ENCODE measurements at places on chromosomes 3 and 15.

DNA sequence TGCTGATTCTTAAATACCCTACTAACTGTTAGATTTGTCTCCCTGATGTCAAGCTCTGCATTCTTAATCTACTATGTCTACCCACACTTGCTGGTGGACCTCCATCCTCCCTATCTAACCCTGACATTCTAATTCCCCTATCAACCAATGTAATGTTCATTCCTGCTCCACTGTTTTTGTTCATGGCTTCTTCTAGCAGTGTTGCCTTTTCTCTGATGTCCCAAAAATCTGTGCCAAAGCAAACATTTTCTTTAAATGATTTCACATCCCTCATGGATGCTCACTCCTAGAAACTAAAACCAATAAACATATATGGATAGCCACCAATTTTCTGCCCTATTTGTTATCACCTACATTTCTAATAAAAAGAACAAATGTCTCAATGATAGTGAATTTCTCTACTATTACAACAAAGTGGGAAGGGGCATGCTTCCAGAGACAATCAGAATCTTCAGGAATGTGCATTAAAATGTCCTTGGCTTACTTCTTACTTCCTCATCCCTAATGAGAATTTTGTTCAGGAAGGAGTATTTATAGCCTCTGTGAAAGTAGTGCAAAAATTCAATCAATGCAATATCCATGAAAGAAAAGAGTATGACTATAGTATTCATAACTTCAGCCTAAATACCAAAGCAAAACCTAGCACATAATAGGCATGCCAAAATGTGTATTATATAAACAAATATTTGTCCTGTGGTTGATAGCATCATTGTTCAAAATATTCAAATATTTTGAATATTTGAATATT is 273.3 kb downstream of the ZNF385D start:
- DNase-seq = no peak

DNA sequence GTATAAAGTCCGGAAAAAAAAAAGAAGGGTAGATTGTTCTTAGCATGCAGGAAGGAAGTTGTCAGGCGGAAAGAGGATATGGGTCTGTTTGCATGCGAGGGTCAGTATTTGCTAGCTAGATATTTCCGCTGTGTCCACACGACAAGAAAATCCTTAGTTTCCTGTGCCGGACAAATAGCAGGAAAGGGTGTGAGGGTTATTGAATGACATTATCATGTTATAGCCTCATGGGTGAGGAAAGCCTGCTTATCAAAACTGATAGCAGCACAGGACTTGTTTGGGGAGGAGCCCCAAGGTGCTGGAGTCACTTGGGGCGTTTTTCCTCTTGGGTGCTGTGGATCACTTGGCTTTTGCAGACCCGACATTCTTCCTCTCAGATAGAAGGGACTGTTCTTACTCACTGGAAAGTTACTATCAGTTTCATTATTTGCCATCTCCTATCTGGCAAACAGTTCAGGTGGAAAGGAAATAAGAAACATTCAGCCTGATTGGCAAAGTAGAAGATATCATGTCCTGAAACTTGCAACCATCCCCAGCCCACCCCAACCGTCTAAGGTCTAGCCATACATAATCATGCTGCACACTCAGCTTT is 127.2 kb upstream of the DPH6 start:
- no peak for DNase-seq

DNA sequence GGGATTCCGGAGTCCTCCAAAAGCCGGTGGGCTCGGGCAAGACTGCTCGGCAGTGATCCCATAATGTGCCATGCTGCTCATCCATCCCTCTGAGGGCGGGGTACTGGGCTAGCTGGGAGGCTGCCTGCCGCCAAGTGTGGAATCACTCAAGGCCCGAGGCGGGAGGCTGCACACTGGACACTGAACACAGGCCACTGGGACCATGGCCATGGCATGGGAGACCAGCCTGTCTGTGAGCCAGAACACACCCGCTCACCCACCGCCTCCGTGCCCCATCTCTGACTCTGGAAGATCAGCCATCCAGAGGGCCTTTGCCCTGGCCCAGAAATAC is 1.4 kb downstream of the C3orf22 start:
- no peak for DNase-seq

- DNase-seq = no peak
These were observed 29.4 kb downstream of the FHIT start for GRCh38 chr3:61221759-61222362.

GRCh38 chr3:127675651-127676391 is 3.1 kb downstream of the ABTB1 start:
- DNase-seq = no peak

- DNase-seq = no peak
These were observed 520 bp downstream of the MESD start for GRCh38 chr15:80989081-80989517.

- DNase-seq = no peak
These were observed 95.0 kb upstream of the CGNL1 start for GRCh38 chr15:57281321-57281720.

- no peak for DNase-seq
These were observed 101.6 kb downstream of the APBA2 start for GRCh38 chr15:28987337-28987736.

DNA sequence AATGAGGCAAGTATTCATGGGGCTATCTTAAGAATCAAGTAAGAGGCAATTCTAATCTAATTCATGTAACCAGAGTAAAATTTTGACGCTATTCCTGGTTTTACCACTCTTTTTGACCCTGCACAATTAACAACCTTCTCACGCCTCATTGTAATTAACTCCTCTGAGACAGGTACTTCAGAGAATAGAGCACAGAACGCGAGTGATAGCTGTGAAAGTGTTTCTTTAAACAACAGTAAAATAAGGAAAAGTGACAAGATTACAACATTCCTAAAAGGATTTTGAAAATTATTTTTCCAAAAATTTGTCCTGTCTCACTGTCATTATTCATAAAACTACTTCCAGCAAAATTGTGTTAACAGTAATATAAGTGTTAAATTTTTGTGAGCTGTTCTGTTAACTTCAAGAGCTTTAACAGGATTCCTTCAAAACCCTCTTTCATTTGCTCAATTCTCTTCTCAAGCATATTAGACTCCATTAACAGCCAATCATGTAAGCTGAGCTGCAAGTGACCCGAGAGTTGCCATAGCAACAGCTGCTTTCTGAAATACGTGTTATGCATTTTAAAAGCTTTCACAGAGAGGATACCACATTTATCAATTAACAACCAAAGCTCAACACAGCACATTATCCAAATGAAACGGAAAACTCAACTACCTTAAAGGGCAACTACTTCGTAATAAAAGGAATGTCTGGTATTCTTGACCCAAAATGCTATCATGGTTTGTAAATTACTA is 93.1 kb downstream of the STAG1 start:
- DNase-seq = no peak

GRCh38 chr15:61243983-61244593 is 15.0 kb upstream of the RORA start:
- DNase-seq = no peak

GRCh38 chr3:30578479-30578878 is 27.9 kb upstream of the TGFBR2 start:
- peak; percentile 42 for DNase-seq

GRCh38 chr3:128153156-128154041 is at the start of gene EEFSEC:
EEFSEC (plus strand) TSS chr3:128153481; CDS start chr3:128153508, 27 bp downstream.
- DNase-seq = peak; percentile 73

GRCh38 chr3:128149650-128150049 is 3.6 kb upstream of the EEFSEC start:
- no peak for DNase-seq

GRCh38 chr15:35926007-35926380 is 380.0 kb upstream of the DPH6 start:
- DNase-seq = peak; percentile 27

- no peak for DNase-seq
These were observed 14.1 kb downstream of the KCNMB3 start for GRCh38 chr3:179236669-179237301.

DNA sequence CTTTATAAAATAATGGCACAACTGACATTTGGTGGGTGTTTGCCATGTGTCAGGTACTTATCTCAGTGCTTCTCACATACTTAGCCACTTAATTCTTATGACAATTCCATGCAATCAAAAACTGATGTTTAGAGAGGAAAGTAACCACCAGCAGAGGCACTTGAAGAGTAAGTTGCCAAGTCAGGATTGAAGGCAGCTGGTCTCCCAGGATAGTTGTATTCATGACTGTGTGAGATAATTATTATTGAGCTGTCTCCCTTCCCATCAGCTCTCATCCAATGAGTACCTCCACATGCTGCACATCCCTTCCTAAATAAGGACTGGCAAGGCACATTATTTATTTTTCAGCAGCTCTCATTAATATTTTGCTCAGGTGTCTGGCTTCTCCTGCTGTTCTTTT is 4.8 kb downstream of the VEPH1 start:
- DNase-seq = no peak

DNA sequence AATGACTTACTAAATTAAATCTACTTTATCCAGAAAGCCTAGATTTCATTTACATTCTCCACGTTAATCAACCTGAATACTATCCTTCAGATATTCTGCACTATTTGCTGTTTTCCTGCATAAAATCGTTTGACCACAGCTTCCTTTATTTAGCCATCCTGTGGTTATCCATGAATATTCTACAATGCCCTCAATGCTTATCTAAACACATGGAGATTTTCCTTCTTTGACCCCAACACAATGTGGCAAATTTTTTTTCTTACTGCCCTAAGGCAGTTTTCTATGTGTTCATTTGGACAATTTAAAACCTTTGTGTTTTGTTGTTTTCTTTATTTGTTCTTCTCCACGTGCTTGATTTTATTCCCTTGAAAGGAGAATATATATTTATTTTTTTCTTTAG is 495.5 kb upstream of the ROBO1 start:
- DNase-seq = peak; percentile 26

DNA sequence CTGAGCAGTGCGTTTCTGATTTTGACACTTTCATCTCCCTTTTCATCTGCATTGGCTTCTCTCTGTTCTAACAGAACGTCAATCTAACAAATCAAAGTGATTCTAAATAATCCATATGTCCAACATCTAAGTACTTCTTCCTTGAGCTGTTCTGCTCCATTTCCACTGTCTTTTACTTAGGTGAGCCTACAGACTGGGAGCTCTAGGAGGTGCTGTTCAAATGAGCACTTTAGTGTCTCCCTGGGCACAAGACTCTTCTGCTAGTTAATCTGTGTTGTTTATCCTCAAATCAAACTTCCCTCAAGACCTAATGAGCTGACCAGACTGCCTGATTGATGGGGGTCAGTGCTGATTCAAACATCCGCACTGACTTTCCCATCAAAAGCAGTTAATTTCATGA is 408.1 kb downstream of the WDR72 start:
- no peak for DNase-seq

DNA sequence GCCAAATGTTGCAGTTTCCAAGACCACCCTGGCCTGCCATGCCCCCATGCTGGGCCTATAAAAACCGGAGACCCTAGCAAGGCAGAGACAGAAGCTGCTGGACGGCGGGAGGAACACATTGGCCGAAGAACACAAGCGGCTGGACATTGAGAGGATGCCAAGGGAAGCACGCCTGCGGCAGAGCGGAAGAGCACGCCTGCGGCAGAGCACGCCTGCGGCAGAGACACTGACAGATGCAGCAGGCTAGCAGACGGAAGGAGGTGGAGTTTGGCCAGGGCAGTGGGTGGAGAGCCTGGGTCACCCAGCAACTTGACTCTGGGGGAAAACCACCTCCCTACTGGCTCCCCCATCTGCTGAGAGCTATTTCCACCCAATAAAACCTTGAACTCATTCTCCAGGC is 322.3 kb upstream of the TBL1XR1 start:
- DNase-seq = no peak

GRCh38 chr15:58467722-58468423 is 36.1 kb downstream of the LIPC start:
- no peak for DNase-seq

GRCh38 chr3:120129718-120130513 is 35.7 kb upstream of the GSK3B start:
- peak; percentile 6 for DNase-seq

DNA sequence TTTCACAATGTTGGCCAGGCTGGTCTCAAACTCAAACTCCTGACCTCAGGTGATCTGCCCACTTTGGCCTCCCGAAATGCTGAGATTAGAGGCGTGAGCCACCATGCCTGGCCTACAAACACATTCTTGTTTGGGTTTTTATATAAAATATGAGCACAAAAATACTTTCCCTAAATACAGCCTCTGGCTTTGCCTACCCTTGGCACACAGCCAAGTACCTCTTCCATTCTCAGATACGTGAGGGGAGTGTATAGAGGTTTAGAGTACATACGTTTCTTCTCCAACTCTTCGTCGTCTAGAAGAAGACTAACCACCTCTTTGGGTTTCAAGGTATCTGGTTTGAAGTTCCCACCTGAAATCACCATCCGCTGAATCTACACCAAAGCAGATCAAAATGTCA is 33.5 kb downstream of the CHAC1 start:
- no peak for DNase-seq

DNA sequence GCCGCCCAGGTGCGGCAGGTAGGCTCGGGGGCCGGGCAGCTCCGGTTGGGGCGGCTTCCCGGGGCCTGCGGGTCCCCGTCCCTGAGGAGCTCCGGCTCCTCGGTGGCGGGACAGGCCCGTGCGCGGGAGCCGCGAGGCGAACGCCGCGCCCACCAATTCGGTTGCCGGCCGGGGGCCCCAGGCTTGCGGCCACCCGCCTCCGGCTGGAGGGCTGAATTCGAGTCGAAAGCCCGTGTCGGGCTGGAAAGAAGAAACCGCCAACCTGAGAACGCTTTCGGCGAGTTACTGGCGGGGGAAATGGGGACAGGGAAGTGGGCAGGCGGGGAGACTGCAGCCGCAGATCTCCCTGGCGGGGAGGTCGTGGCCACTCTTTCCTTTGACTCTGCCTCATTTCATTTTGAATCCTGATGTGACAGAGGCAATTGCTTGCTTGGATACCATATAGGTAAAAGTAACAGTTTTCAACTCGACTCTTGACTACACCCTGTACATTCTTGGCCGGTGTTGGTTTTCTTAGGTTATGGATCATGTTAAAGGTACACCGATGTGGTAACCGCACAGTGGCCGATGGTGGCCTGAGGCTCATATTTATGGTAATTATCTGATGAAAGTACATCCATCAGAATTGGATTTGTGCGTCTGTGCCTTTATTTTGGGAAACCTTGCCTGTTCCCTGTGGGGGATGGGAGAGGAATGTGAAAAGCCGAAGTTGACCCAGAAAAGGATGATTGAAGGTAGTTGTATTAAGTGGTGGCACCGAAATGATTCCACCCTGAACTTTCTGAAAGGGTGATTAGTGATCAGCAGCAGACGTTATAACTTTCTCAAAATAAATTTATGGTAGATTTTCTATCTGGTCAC is 1.7 kb downstream of the B3GNT5 start:
- no peak for DNase-seq

DNA sequence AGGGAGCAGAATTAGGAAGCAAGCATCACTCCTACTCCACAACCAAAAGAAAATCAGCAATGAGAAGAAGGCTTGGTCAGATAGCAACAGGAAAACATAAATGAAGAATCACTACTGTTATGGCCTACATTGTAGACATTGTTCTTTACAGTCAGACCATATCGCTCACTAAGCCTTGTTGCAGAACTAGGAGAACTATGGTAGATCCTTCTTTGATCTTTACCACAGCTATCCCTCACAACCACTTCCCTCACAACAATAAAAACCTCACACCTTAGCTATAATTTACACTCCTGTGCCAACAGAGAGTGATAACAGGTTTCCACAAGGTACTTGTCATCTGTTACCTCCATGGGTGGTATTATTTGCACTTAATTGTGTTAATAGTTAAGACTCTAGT is 126.6 kb downstream of the WDR76 start:
- DNase-seq = no peak

- DNase-seq = peak; percentile 78
These were observed 357.0 kb downstream of the TIGIT start for GRCh38 chr3:114650808-114651207.
